COR-L47 (cell line): ENCODE measurements at places on chromosomes 5 and 9.

DNA sequence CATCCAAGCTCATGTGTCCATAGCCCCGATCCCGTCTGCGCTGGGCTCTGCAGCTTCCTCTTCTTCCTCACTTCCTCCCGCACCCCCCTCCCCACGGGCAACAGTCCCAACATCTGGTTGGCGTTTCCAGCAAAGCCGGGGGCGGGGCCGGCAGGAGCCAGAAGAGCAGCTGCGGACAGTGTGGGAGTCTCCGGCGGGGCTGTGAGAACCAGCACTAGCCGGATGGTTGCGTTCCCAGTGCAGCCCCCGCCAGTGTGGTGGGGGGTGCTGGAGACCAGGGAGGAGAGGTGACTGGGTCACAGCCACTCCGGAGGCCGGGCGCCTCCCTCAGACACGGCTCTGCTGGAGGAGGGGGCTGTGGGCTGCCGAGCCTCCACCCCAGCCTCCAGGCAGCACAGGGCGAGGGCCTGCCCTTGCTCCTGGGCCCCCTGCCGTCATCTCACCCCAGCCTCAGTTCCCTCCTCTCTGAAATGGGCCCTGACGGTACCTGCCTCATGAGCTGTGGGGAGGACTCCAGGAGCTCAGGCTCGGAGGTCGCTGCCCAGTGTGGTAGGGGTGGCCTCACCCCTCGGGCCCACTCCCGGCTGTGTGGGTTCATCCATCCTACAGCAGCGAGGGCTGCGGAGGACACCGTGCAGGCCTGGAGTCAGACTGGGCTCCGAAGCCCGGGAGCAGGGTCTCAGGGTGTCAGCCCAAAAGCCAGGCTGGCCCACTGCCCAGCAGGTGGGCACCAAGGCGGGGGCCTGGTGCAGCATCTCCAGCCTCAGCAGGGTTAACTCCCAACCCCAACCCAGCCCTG is 41.5 kb upstream of the NOTCH1 start:
- no peak for DNase-seq

- no peak for DNase-seq
These were observed 73.6 kb upstream of the GRHPR start for GRCh38 chr9:37348917-37349316.

- no peak for DNase-seq
These were observed 1014.6 kb downstream of the DTWD2 start for GRCh38 chr5:117973785-117974184.

GRCh38 chr5:10266137-10266536 is 16.1 kb downstream of the CCT5 start:
- no peak for DNase-seq

DNA sequence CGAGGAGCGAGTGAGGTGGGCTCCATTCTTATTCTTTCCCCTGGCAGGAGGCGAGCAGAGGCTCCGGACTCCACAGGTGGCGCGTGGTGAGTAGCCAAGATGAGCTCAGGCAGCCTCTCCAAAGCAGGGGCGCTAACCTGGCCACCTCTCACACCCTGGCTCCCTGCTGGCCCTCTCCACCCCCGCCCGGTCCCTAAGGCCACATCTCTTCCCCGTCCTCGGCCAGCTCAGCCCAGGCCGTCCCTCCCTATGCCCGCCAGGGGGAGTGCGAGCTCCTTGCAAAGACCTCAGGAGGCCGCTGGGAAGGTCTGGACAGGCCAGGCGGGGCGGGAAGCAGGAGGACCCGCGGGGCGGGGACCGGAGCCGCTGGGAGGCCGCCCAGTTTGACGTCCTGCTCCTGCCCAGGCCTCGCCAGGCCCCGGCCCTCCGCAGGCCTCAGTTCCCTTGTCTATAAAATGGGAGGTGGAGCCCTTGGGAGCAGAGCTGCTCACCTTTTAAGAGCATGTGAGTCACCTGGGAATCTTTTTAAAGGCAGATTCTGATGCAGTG is 46.3 kb upstream of the GGTA1 start:
- peak; percentile 90 for DNase-seq

DNA sequence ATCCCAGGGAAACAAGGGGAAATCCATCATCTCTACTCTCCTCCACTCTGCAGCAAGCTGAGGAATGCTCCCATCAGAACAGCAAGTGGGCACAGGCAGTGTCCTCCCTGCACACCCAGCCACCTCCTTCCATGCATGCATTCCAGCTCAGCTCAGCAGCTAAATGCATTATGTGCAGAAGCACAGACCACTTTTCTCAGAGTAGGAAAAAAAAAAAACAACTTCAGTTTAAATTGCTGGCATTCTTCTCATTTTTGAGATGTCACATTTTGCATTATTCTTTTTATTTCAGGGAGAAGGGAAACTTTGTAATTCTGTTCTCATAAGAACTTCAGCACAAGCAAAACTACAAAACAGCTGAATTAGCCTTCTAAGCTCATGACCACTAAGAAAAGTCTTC is 312.2 kb downstream of the SEMA5A start:
- DNase-seq: no peak

- no peak for DNase-seq
These were observed 292.7 kb downstream of the IRX1 start for GRCh38 chr5:3888310-3888709.

- no peak for DNase-seq
These were observed 205.7 kb upstream of the TBCA start for GRCh38 chr5:77981820-77982219.

DNA sequence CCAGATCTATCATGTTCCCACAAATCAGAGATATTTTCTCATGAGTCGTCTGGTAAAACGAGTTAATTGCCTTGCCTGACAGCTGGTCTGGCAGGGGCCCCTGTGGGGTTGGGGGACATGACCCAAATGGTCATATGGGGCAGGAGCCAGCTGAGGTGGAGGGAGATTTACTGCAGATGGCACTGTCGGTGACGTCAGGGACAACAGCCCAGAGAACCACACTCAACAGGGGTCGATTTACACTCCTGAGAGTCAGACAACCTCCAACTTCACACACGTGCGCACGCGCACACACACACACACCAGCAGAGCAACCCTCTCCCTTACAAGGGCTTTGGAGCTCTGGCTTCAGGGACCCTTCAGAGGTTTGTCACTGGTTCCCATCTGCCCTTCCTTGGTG is 23.4 kb upstream of the GABRP start:
- DNase-seq: no peak

- DNase-seq: no peak
These were observed 119.1 kb downstream of the SLIT3 start for GRCh38 chr5:169181814-169182213.

GRCh38 chr5:103503066-103503465 is 59.5 kb downstream of the NUDT12 start:
- DNase-seq: no peak

- no peak for DNase-seq
These were observed 486.6 kb downstream of the BRINP1 start for GRCh38 chr9:118882684-118883083.

DNA sequence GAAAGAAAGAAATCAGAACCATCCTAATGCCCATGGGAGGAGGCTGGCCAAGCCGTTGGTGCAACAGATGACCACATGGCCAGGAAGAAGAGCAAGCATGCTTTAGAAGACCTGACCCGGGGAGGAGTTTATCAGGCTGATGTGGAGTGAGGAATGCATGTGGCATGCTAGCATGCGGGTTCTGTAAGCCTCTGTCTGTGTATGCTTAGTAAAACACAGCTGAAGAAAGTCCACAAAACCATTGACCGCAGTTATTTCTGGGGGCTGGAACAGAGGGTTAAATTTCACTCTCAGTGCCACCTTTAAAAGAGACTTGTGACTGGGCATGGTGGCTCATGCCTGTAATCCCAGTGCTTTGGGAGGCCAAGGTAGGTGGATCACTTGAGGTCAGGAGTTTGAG is 19.1 kb downstream of the GFI1B start:
- DNase-seq: no peak

GRCh38 chr9:15157381-15157780 is 149.6 kb downstream of the TTC39B start:
- DNase-seq: no peak

DNA sequence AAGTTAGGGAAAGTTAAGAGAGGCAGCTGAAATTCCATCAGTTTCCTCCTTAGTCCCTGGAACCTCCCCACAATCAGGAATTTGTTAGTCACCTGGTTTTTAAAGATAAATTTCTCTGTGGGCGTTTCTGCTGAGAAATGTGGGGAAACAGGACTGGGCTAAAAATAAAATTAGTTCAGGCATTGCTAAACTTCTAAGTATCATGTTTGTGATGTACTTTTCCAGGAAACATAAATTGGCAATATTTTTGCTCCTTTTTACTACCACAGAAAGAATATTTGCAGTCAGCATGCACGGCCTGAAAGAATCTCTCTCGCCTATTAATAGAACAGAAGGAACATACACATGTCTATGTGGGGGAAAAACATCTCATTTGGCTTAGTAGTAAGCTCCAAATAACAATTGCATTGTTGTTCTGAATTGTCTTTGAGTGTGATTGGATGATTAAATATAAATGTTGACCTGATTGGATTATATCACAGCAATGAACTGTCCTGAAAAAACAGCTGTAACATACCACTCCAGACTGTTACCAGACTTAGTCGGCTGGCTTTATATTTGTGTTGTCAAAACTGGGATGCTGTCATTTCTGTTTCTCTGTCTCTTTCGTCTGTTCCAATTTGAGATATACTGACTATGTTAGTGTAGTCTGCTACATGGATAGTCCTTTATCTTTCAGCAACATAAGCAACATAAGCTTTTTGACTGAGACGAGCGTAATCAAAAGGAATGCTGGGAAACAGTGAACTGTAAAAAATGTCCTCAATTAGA is 12.9 kb downstream of the TJP2 start:
- no peak for DNase-seq

DNA sequence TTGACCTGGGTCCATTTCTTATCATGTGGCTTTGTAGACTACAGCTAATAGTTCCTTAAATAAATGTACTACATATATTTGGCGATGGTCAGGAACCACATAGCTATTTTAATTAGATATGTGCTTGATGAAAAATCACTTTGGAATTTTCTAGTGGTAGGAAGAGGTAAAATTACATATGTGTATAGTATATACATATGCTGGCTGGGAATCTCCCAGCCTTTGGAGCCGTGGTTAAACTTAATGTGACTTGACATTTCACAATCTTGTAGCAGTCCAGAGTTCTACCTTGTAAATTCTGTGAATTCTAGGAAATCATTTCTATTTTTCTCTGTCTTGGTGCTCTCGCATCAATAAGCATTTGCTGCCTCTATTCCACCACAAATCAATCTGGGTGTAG is 565.0 kb downstream of the DMRTA1 start:
- DNase-seq: no peak

- DNase-seq: no peak
These were observed 63.4 kb downstream of the DENND1A start for GRCh38 chr9:123866497-123866896.

DNA sequence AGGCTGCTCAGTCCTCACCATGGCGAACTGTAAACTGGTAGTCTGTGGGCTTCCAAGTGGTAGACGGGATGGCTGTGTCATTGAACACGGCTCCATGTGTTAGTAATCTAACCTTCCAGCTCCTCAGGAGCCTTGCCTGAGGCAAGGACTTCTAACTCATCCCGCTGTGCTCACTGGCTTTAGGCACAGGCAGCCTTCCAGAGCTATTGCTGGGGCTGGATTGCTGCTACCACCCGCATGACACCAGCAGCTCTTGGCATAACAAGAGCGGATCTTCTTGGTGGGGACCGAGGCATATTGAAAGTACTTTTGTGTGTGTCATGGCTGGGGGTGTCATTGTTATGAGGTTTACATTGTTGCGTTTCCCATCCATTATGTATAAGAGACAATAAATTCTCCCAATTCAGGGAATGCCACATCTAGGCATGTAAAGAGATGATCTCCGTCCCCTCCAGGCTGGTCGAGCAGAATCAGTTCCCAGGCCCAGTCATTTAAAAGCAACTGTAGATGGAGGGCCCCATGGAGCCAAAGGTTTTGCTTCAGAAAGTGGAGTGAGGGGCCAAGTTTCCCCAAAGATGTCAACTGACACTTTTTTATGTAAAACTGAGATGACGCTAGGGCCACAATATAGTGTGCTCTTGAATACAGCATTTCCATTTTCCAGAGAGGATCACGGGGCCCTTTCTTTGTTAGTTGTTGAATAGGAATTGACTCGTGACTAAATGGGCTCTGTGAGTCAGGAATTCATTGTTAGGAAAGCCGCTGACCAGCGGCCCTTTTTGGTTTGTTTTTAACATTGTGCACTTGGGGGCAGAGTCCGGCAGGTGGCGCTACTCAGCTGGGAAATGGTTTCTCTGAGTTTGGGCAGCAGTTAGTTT is 759.5 kb downstream of the TAF11L14 start:
- peak; percentile 4 for DNase-seq

- DNase-seq: no peak
These were observed 142.4 kb downstream of the EDIL3 start for GRCh38 chr5:84242286-84242685.

GRCh38 chr5:32353420-32353819 is 40.7 kb upstream of the MTMR12 start:
- DNase-seq: no peak

DNA sequence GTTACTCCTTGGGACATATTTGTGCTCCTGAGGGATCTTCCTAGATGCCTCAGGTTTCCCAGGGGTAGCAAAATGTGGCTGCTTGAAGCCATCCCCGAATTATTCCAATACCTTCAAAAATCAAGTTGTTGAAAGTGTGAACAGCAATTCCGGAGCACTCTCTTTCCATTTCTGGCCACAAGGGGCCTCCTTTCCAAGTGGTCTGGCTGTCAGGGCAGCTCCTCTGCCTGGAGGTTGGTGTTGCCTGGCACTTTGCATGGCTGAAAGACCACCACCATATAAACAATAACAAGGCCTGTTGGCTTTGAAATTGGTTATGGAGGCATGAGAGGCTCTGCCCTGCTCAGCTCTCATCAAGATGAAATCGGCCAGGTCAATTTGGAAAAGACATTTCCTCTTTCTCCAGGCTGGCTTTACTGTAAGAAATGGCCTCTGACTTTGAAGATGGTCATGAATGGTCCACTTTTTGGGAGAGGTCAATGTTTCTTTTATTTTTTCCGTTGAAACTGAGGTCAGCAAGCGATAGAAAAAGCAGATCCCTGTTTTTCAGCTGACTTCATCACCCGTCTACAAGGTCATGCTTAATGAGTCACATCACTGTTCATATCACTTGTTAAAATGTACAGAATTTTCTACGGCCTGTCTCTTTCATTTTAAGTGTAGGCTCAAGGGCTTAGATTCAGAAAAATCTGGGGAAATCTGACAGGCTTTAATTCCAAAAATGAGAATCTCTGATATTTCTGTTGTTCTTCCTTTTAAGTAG is 481.1 kb upstream of the ZNF608 start:
- DNase-seq: no peak

DNA sequence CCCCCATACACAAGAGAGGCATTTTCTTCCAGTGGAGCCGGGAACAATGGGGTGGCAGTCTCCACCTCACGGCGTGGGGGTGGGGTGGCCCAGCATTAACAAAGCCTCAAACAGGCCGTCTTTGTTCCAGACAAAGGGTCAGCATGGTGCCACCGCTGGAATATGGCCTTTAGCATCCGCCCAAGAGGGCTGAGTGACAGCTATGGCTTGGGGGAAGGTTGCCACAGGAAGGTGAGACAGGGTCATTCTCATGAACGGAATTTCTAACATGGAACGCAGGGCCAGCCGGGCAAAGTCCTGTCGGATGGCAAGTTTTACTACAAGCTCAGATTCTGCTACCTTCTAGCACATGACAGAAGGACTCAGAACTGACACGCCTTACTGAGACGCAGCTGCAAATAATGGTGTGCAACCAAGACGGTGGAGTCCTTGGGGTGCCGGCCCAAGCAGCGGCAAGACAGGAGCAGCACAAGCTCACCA is 64.0 kb downstream of the OTULIN start:
- DNase-seq: no peak
